ENCODE measurements at places on chromosomes 3 and 15.

- DNase-seq: no peak
Measured at GRCh38 chr3:179956416-179956830, 80.3 kb downstream of the PEX5L start.

- peak; percentile 76 for DNase-seq
Measured at GRCh38 chr3:113744941-113745755, 901 bp downstream of the NAA50 start.

- DNase-seq: no peak
Measured at GRCh38 chr3:112000367-112000771, 1.6 kb downstream of the TAGLN3 start.

GRCh38 chr15:78110096-78110495 lies 17.7 kb downstream of the SH2D7 start:
- no peak for DNase-seq

DNA sequence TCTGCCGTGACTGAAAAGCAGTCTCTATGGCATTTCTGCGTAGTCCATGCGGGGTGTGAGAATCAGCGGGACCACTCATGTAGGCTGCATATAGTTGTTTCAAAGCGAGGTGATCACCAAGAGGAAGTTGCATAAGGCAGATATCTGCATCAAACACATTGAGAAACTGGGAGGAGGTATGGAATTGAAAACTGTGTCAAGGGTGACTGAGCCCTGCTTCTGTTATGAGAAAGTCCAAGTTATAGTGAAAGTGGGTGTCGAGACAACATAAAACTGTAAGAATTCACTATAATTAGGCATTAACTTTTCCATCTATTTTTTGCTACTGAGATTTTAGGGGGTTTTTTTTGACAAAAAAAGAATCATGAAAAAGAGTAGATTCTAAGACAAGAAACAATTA lies 109.3 kb downstream of the ZIC1 start:
- DNase-seq: no peak

GRCh38 chr15:85763157-85763556 lies 31.6 kb downstream of the KLHL25 start:
- no peak for DNase-seq

DNA sequence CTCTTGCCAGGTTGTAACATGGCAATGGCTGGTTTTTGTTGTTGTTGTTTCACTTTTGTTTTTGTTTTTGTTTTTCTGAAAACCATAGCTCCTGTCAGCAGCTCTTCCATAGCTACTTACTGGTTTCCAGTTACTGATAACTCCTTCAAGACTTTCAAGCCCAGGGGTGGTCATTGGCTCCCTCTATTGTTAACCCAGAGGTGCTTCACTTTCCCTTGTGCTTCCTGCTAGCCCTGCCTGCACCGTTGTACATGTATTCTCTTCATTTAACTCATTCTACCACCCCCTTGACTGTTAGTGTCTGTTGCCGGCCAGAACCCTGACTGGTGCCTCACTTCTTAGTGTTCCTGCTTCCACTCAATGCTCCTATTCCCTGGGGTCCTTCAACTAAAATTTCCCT lies 4.2 kb upstream of the TRAT1 start:
- peak; percentile 27 for DNase-seq

- peak; percentile 27 for DNase-seq
Measured at GRCh38 chr3:135532021-135532420, 433.5 kb upstream of the PPP2R3A start.

- no peak for DNase-seq
Measured at GRCh38 chr3:189235214-189235613, 63.4 kb downstream of the TPRG1 start.

DNA sequence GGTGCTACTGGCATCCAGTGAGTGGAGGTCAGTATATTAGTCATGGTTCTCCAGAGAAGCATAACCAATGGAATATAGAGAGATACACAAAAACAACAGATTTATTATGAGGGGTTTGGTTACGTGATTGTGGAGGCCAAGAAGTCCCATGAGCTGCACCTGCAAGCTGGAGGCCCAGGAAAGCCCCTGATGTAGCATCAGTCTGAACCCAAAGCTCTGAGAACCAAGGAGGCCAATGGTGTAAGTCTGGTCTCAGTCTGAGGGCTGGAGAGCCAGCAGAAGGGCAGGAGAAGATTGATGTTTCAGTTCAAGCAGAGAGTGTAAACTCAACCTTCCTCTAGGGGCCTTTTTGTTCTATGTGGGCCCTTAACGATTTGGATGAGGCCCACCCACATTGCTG lies 144.1 kb downstream of the KLF13 start:
- DNase-seq: no peak

- DNase-seq: no peak
Measured at GRCh38 chr3:33808559-33808958, 10.1 kb downstream of the PDCD6IP start.

DNA sequence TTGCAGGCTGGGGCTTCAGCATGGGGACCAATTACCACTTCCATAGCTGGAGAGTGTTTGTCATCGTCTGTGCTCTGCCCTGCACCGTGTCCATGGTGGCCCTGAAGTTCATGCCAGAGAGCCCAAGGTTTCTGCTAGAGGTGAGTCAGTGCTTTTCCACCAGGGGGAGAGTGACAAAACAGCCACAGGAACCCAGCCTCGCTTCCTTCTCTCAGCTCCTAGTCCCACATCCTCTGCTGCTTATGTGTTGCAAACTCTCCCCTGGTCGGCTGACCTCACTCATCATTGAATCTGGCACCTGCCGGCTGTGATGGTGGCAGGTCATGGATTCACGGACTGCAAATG lies 158.3 kb downstream of the SV2B start:
- no peak for DNase-seq

GRCh38 chr3:187315872-187316271 lies 24.3 kb upstream of the MASP1 start:
- DNase-seq: no peak

DNA sequence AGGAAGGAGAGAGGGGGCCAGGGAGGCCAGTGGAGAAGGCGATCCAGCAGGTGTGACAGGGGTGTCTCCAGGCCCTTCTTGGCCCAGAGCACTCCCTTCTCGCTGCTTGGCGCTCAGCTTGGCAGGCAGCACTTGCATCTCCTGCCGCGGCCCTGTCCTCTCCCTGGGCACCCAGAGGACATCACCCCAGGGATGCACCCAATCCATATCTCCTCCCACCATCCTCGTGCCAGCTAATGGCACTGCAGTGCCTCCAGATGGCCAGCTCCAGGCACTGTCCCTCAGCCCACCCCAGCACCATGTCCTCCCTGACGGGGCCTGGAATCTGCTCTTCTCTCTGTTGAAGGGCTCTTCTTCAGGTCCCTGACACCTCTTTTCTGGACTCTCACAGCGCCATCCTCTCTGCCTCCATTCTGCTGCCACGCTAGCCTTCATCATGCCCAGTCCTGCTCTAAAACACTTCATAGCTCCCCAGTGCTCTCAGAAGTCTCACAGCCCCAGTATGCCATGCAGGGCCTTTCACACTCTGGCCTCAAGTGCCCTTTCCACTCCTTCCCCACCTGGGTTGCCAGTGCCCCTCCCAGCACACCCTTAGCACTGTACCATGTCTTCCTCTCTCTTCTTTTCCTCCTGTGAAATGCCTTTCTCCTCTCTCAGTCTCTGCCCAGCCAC lies 106.8 kb upstream of the SLC6A11 start:
- no peak for DNase-seq

GRCh38 chr3:115693868-115694267 lies 70.6 kb downstream of the GAP43 start:
- no peak for DNase-seq

- DNase-seq: no peak
Measured at GRCh38 chr3:61699622-61700021, 138.3 kb downstream of the PTPRG start.

DNA sequence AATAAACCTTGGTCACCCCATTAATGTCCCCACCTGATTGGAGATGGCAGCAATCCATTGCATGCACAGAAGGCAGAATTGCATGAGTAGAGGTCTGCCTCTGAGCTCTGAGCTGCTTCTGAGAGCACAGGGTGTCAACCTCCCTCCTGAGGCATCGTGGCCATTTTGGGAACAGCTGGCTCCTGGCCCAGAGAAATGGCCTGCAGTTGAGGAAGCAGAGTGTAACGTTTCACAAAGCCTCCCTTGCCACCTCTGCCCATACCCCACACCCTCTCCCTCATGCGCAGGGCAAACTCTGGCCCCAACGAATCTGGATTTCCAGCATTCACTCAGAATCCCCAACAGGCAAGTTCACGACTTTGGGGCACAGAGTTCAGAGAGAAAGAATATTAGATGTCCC lies 198.9 kb downstream of the ADAMTS9 start:
- peak; percentile 5 for DNase-seq

DNA sequence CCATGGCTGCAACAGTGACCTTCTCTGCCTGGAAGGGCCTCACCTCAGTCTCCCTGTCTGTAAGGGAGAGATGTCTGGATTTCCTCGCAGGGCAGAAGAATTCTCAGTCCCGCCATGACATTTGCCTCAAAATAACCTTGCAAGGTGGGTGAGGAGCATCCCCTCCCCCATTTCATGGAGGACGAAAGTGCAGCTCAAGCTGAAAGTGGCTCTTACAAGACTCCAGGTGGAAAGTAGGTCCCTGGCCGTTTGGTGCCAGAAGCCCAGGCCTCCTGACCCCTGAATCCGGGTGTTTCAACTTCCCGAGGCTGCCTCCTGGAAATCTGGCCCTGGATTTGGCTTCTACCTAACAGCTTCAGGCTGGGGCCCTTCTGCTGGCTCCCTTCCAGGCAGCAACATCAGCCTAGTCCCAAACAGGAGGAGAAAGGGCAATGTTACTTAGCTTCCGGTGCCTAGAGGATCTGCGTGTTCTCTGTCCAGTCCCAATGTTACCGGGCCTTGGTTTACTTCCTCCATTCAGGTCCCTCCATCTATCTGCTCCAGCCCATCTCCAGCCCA lies 769 bp upstream of the CSPG4 start:
- DNase-seq: no peak

DNA sequence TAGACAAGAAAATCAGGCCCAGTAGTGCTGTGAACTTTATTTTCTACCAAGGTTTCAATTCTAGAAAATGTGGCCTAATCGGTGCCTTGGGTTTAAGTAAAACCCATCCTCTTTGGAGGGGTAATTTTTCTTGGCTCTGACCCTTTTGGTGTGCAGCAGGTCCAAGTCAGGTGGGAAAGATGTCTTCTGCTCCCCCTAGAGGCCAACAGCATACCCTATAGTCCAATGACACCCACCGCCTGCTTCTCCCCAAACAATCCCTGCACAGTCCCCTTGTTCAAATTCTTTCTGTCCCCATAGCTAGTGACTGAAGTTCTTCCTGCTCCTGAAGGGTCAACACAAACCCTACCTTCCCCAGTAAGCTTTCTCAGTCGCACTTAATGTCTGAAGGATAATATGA lies 261.8 kb upstream of the GOLGA6L4 start:
- no peak for DNase-seq

DNA sequence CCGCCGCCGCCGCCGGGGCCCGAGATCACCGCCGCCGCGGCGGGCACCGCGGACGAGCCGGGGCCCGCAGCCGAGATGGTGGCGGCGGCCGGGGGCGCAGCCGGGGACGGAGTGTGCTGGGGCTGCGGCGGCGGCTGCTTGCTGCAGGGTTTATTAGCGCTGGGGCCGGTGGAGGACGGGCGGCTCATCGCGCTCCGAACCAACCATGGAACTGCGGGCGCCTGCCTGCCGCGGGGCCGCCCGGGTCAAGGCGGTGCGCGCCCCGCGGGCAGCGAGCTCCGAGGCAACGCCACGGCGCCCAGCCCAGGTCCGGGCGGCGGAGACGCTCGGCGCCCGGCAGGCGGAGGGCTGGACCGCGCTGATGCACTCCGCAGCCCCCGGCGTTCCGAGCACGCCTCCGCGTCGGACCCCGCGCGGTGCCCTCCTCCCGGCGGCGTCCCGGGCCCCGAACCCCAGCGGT lies 277 bp downstream of the SIAH2 start:
- no peak for DNase-seq

DNA sequence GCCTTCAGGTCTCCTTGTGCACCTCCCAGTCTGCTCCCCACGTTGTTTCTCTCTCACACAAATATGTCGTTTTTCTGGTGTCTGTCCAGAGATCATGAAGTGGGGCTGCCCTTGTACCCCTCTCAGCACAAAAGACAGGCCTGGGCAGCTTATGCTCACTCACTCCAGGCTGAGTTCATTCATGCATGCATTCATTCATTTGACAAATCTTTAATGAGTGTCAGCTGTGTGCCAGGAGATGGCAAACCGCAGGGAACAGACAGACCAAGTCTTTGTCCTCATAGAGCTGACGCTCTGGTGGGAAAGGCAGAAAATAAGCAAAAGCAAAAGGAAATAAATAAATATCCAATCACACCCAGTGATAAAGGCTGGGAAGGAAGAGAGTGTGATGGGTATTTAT lies 7.6 kb upstream of the TRH start:
- DNase-seq: no peak

DNA sequence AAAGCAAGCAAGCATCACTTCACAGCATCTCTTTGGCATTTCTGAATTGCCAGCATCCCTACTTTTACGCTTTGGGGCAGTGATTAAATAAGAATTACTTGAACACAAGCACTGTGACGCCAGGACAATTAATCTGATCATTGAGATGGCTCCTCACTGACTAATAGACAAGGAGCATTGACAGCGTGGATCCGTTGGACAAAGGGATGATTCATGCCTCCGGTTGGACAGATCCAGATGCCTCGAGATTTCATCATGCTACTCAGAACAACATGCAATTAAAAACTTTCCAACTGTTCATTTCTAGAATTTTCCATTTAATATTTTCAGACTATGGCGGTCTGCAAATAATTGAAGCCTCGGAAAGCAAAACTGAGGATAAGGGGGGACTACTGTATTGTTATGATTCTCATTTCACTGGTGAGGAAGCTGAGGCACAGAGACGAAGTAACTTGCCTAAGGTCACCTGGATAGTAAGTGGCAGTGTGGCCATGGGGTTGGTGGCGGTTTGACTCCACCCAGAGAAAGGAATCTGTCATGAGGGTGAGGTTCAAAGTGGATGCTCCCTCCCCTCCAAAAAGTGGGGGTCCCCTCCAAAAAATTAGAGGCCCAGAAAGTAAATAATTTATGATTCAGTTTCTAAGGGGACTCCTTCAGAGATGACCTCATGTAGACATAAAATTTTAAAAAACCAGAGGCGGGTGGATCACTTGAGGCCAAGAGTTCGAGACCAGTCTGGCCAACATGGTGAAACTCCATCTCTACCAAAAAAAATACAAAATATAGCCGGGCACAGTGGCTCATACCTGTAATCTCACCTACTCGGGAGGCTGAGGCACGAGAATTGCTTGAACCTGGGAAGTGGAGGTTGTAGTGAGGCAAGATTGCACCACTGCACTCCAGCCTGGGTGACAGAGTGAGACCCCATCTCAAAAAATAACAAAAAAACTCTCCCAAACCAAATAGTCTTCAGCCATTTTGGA lies 12.3 kb upstream of the PGPEP1L start:
- no peak for DNase-seq
